Activated CD4-positive, CD25-positive, alpha-beta regulatory T cell treated with anti-CD3 and anti-CD28 coated beads, Interleukin-2, amount 50 U/mL, for 72 hours (primary cell): ENCODE measurements at places on chromosomes 7 and 10.

DNA sequence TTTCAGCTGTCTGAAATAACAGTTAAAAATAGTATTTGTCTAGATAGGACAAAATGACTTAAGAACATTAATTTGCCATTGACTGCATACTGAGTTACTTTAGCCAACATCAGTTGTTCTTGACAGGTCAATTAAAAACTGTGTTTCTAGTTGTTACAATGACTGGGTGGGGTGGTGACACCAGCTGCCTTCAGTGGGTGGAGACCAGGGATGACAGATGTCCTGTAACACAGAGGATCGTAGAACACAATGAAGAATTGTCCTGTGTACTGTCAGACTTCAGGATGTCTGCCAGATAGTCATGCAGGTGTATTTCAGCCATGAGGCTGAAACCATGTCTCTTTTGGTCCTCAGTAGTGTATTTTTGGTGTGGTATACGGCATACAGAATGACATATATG lies 24.4 kb downstream of the TRUB1 start:
- no peak for DNase-seq

DNA sequence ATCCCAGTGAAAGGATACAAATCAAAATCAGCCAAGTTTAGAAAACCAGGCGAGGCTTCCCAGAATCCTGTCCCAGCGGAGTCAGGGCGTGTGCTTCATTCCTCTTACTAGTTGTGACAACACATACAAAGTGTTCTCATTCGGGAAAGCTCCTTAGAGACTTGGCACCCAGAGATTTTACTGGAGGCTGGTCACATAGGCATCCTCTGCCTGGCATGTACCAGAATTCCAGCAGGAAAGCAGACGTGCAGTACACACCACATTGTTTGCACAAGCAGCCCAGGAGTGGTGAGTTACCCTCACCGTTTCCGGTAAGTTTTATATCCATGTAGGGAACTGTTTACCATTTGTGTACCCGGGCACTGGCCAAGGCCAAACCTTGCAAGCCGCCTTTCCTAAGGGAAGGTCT lies 34.9 kb downstream of the MMRN2 start:
- DNase-seq = no peak

DNA sequence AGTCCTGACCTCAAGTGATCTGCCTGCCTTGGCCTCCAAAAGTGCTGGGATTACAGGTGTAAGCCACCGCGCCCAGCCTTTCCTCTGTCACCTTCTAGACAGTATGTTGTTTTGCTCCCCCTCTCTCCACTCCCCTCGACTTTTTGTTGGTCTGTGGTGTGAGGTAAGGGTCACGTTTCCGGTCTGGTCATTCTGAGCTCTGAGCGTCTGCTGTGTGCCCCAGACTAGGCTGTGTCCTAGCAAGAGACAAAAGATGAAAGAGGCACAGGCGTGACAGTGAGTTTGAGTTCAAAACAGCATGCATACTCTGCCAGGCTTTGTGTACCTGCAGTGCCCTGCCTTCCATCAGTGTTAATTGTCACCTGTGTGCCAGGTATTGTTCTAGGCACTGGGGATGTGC lies 87.4 kb upstream of the PPIF start:
- DNase-seq = no peak

DNA sequence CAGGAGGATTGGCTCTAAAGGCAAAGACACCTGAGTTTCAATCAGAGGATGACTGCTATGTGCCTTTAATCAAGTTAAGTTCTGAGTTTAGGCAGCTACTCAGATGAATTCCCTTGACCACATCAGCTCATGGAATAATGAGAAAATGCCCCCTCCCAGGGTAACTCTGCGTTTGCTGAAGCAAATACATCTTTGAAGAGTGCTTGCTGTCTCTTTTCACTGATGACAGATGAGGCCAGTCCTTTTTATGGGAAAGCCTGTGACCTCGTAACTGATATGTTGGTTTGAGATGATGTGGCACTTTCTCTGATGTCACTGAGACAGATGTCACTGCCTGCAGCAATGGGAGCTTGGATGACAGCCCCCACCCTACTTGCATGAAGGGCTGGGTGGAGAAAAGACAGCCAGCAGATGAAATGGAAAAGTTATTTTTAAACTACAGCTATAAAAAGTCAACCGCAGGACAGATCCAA lies 43.7 kb upstream of the DGKI start:
- no peak for DNase-seq

GRCh38 chr7:121504482-121504881 lies 108.4 kb upstream of the FAM3C start:
- DNase-seq = no peak

DNA sequence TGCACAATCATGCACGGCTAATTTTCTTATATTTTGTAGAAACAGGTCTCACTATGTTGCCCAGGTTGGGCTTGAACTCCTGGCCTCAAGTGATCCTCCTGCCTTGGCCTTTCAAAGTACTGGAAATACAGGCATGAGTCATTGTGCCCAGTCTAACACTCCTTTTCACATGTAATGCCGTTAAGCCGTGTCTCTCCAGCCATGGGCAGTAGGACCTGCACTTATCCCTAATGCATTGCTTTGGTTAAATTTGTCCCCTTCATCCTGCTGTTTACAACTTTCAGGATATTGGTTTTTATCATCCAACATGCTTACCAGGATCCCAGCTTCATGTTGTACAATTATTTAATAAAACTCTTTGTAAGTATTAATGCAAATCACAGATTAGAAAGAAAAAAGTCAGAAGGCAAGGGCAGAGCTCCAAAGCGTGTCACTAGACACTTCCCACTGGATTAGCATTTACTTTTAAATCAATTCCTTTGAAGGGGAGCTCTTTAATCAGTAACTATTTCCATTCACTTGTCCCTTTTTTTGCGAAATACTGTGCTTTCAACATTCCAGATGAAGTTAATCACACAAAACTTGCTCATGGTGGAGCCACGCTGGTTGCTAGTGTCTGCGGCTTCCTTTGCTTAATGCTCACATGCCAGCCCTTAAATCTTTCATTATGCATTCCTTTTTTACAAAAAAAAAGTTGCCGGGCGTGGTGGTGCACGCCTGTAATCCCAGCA lies 256.0 kb upstream of the AUTS2 start:
- DNase-seq = no peak

- no peak for DNase-seq
Observed at GRCh38 chr10:102776779-102777456, 33.2 kb downstream of the WBP1L start.

GRCh38 chr10:104034401-104035193 lies 51.1 kb downstream of the COL17A1 start:
- no peak for DNase-seq

DNA sequence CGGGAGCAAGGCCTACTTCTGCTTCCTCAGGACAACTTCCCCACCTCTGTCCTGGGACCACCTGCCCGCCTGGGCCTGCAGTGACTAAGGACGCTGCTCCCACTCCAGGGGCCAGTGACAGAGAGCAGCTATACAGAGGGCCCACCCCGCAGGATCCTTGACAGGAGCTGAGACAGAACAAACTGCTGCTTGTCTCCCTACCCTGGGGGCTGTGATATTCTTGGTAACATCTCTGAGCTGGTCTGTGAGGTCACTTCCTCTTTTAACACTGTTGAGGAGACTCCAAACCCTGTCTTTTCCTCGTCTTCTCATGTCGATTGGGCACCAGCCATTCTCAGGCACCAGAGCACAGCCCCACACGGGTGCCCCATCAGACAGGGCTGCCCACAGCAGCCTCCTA lies 6.9 kb upstream of the MRPS24 start:
- DNase-seq = no peak

GRCh38 chr7:11527707-11528106 lies 304.3 kb downstream of the THSD7A start:
- no peak for DNase-seq

GRCh38 chr7:2607122-2607922 lies 24.5 kb upstream of the TTYH3 start:
- DNase-seq = no peak

GRCh38 chr10:119658274-119658673 lies 7.1 kb downstream of the BAG3 start:
- DNase-seq = no peak

- DNase-seq = no peak
Observed at GRCh38 chr7:50628434-50629084, 63.4 kb upstream of the DDC start.

GRCh38 chr7:39336442-39336841 lies 229.8 kb upstream of the YAE1 start:
- DNase-seq = no peak

- DNase-seq = no peak
Observed at GRCh38 chr7:96300986-96301385, 20.9 kb downstream of the SLC25A13 start.

- DNase-seq = no peak
Observed at GRCh38 chr10:22429981-22430421, 84.7 kb downstream of the SPAG6 start.

DNA sequence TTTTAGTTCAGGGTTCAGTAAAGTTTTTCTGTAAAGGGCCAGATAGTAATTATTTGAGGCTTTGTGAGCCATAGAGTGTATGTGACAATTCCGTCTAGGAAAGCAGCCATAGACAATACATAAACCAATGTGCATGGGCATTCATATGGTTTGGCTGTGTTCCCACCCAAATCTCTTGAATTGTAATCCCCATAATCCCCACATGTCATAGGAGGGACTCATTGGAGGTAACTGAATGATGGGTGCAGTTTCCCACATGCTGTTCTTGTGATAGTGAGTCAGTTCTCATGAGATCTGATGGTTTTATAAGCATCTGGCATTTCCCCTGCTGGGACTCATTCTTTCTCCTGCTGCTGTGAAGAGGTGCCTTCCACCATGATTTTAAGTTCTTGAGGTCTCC lies 29.9 kb downstream of the SEC61G start:
- DNase-seq = no peak

- DNase-seq = no peak
Observed at GRCh38 chr10:14801723-14802122, 27.0 kb upstream of the FAM107B start.

DNA sequence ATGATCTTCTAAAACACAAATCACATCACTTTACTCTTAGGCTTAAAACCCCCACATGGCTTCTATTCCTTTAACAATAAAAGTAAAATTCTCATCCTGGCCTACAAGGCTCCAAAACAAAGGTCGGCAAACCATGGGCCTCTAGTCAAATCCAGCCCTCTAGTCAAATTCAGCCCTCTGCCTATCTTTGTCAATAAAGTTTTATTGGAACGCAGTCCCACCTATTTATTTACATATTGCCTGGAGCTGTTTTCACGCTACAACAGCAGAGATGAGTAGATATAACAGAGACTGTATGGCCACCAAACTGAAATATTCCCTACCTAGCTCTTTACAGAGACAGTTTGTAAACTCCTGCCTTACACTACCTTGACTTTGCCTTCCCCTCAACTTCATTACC lies 178.8 kb downstream of the PTPN20 start:
- DNase-seq = no peak

- DNase-seq = no peak
Observed at GRCh38 chr10:5752301-5752871, 60.8 kb downstream of the GDI2 start.

DNA sequence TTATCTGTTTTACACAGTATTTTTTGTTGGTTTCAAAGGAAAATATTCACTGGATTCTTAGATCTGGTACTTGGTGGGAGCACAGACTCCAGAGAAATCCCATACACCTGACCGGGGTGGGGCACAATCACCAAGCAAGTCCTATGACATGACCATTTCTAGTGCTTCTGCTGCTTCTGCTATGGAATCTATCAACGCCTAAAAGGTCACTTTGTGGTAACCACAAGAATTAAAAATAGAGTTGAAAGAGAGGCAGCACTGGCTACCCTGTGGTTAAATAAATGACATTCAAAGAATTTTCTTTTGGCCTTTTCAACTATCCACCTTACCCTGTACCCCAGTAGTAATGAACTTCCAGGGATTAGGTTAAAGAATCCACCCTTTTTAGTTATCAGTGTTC lies 329.9 kb upstream of the VWC2 start:
- no peak for DNase-seq

GRCh38 chr10:92291921-92292845 lies 1.2 kb downstream of the MARCHF5 start:
- DNase-seq = peak; percentile 45

- DNase-seq = no peak
Observed at GRCh38 chr10:1134156-1134555, 78.0 kb downstream of the WDR37 start.

DNA sequence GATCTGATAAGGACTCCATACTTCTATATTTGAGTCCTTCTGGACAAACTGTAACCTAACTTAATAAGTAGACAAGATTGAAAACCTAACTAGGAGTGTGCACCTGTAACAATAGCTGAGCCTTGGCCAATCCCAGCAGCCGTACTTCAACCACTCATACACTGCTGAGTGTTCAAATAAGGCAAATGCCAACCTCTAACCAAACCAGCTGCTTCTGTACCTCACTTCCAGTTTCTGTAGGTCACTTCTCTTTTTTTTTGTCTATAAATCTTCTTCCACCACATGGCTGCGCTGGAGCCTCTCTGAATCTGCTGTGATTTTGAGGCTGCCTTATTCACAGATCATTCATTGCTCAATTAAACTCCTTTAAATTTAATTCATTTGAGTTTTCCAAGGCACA lies 753.2 kb downstream of the DNAJB9 start:
- no peak for DNase-seq

GRCh38 chr10:124641282-124642087 lies 102.7 kb downstream of the FAM53B start:
- no peak for DNase-seq

- DNase-seq = peak; percentile 41
Observed at GRCh38 chr7:142603870-142604448, 145.3 kb upstream of the PRSS1 start.

DNA sequence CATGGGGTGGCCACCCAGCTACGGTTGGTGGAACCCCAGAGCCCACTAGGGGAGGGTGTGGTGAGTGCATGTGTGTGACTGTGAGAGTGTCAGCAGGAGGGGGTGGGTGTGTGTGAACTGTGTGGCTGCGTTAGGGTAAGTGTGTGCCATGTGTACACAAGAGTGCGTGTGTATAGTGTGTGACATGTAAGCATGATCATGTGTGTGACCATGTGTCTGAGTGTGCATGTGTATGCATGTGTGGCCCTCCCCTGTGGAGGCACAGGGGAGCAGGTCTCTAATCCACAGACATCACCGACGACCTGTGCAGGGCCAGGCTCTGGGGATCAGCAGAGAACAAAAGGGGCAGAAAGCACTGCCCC lies 3.5 kb upstream of the CFAP46 start:
- no peak for DNase-seq

GRCh38 chr7:19116121-19117090 lies 1.0 kb downstream of the TWIST1 start:
- no peak for DNase-seq
